ENCODE measurements at places on chromosomes 4 and X. TPM values are rescaled to one million over a fixed set of nuclear protein-coding genes. Genes with fewer than 3 reads are reported as not detected.

DNA sequence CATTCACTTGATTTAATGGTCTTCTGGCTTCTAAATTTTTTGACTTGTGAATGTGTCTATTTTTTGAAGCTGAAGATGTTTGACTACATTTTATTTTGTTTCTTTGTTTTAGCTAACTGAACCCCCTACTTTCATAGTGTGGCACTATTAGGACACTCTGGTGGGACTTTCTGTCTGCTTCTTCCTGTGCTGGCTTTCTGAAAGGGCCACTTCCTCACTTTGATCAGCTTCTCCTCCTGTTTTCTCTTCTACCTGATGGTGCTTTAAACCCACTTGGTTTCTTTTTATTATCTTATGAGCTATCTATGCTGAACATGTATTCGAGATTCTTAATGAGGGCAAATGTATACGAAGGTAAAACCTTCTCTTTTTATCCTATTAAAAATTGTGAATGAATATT is 186.1 kb upstream of the CASK start:
- H3K4me1 ChIP-seq, result no peaks in the 10 kb centered on the region
- no peak overlapping the region for H3K27ac ChIP-seq
- no peak for DNase-seq
- no peak overlapping the region for H3K4me3 ChIP-seq

DNA sequence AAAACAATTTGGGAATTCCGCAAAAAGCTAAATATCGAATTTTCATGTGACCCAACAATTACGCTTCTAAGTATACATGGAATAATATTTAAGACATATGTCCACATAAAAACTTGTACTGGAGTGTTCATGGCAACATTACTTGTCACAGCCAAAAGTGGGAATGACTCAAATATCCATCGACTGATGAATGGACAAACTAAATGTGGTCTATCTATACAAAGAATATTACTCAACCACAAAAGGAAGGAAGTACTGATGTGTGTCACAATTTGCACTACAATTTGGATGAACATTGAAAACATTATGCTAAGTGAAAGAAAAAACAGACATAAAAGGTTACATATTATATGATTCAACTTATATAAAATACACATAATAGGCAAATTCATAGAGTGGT is 71.9 kb downstream of the AFF2 start:
- no peaks in the 10 kb centered on the region for H3K27me3 ChIP-seq
- DNase-seq, result no peak
- H3K36me3 ChIP-seq, result no peaks in the 10 kb centered on the region
- no peak overlapping the region for H3K27ac ChIP-seq
- H3K4me3 ChIP-seq, result no peak overlapping the region

DNA sequence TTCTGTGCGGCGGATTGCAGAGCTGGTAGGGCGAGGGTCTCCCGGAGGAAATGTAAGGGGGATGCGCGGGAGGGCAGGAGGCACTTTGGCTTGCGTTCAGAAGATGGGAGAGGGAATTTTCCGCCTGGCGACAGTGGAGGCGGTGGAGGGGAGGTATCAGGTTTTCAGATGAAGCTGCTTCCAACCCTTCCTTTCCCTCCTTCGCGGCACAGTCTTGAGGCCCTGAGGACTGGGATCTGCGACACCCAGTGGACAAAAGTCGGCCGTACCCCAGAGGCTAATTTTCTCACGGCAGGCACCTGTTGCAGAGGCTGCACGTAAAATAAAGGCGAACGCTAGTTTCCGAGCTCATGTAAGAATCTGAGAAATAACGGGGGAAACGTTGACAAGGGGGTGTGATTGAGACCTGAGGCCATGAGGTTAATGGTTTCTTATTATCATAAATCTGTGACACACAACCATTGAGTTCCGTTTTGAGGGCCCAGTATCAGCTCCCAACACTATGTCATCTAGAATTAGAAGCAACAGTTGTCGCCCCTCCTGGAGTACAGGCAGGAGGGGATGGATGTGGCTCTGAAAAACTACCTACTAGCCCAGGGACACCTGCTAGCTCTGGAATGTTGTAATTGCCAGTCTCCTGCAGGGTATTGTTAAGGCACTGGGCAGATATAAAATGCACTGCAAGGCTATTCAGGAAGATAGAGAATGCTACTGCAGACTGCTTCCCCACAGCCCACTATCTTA is 1.1 kb downstream of the ZCCHC18 start:
- no peaks in the 10 kb centered on the region for H3K4me1 ChIP-seq
- peak; percentile 76 for DNase-seq
- peaks cover 39% of the 10 kb centered on the region for H3K27me3 ChIP-seq
- H3K27ac ChIP-seq, result no peak overlapping the region
- peak overlapping the region; percentile 2 for H3K4me3 ChIP-seq
- H3K36me3 ChIP-seq, result no peaks in the 10 kb centered on the region

DNA sequence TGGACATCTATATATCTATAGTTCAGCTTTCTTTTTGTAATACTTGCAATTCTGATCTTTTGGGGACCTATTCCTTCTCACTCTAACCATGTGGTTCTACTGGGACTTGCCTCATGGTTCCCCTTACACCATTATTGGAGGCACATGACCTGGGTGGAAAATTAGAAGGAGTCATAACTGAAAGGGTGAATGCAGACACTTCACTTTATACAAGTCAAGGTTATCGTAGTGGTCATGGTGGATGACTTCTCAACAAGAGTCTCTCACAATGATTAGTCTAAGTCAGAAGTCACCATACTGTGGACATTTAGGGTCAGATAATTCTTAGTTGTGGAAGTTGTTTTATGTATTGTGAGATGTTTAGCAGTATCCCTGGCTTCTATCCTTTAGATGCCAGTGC is 10.5 kb upstream of the EIF4E start:
- DNase-seq, result no peak
- no peak overlapping the region for H3K27ac ChIP-seq
- H3K4me1 ChIP-seq, result no peaks in the 10 kb centered on the region
- no peak overlapping the region for H3K4me3 ChIP-seq

The CHRNA9 gene
- 0.09 TPM for total RNA-seq

The UGT2B15 gene
- not detected for total RNA-seq

The ZFP92 gene
- total RNA-seq, result 3.6 TPM

The GRIA3 gene
- 2.0 TPM for total RNA-seq

The ANXA10 gene
- total RNA-seq, result not detected

The C1QTNF7 gene
- 10.5 TPM for total RNA-seq

The LUZP4 gene
- total RNA-seq, result not detected

Data from lung (tissue), 17 donors.